ENCODE measurements at places on chromosomes 4 and X. TPM values are rescaled to one million over a fixed set of nuclear protein-coding genes. Genes with fewer than 3 reads are reported as not detected.

Gene MAGEE2
- not detected for total RNA-seq

Gene CABS1
- total RNA-seq, result not detected

Gene UGT2B17
- not detected for total RNA-seq

Gene GPAT3
- total RNA-seq, result 15.1 TPM

Gene NALF2
- 1.5 TPM for total RNA-seq

Gene PNMA6E
- total RNA-seq, result not detected

Gene SERTM2
- not detected for total RNA-seq

Gene BMP3
- 0.08 TPM for total RNA-seq

Gene UGT8
- total RNA-seq, result 2.1 TPM

Gene PNMA3
- total RNA-seq, result 0.41 TPM

DNA sequence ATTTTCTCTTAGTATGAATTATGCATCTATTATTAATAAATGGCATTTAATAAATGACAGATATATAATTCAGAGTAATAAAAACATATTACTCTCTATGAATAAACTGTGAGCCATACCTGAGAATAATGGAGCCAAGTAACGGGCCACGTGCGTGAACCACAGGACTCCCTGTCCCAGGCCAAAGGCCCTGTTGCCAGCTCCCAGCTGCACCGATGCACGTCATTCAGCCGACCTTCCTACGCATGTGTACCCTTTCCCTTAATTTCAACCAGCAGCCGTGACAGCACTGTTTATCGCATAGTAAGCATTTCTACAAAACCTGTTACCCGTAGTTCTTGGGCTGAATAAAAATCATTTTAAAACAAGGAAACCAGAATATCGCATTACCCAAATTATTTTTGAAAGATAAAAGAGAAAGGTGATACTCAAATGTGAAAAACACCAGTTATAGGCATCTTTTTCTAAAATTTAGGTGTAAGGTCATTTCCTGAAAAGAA, 827.2 kb upstream of the FRG1 start:
- no peak overlapping the region for H3K4me3 ChIP-seq
- no peaks in the 10 kb centered on the region for H3K4me1 ChIP-seq
- no peak overlapping the region for H3K27ac ChIP-seq
- DNase-seq, result no peak
- H3K27me3 ChIP-seq, result no peaks in the 10 kb centered on the region

DNA sequence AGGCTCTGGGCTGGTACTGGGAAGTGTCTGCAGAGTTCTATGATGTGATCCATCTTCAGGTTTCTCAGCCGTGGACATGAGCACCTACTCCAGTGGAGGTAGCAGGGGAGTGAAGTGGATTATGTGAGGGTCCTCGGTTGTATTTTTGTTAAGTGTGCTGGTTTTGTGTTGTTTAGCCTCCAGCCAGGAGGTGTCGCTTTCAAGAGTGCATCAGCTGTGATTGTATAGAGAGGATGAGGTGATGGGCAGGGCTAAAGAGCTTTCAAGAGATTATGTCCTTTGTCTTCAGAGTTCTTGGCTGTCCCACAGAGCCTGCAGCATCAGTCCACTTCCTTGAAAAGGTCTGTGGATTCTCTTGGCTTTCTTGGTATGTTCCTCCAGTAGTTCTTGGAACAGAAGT, 256.6 kb downstream of the STK32B start:
- H3K4me1 ChIP-seq, result no peaks in the 10 kb centered on the region
- H3K27ac ChIP-seq, result no peak overlapping the region
- H3K27me3 ChIP-seq, result no peaks in the 10 kb centered on the region
- no peaks in the 10 kb centered on the region for H3K36me3 ChIP-seq

- no peak overlapping the region for H3K27ac ChIP-seq
- no peak for DNase-seq
Observed at GRCh38 chr4:137427411-137427810, 104.9 kb downstream of the PCDH18 start.

GRCh38 chr4:85475631-85476233, 782 bp downstream of the ARHGAP24 start:
- H3K36me3 ChIP-seq, result no peaks in the 10 kb centered on the region
- no peaks in the 10 kb centered on the region for H3K27me3 ChIP-seq
- peaks cover 35% of the 10 kb centered on the region for H3K4me1 ChIP-seq
- no peak for DNase-seq
- H3K4me3 ChIP-seq, result peak overlapping the region; percentile 83

DNA sequence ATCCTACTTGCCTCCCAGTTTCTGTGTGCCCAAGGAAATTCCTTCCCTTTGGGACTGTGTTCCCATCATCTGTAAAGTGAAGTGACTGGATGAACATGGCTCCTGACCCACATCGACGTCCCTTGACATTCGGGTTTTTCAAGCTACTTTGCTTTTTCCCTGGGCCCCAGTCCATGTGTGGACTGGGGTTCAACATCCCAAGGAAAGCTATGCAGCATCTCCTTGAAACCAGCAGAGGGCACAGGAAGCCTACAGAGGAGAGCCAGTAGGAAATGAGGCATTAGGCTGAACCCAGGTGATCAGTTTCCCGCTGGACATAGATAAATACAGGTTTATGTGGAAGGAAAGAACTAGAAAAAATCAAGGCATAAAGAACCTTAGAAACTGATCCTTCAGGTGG, 145.1 kb upstream of the ARHGEF9 start:
- H3K27me3 ChIP-seq, result no peaks in the 10 kb centered on the region
- no peak overlapping the region for H3K27ac ChIP-seq
- no peak overlapping the region for H3K4me3 ChIP-seq
- no peaks in the 10 kb centered on the region for H3K36me3 ChIP-seq
- DNase-seq, result no peak

- H3K27me3 ChIP-seq, result no peaks in the 10 kb centered on the region
- DNase-seq, result no peak
- no peak overlapping the region for H3K27ac ChIP-seq
- H3K4me1 ChIP-seq, result no peaks in the 10 kb centered on the region
- H3K36me3 ChIP-seq, result no peaks in the 10 kb centered on the region
Observed at GRCh38 chr4:22573641-22574040, 57.8 kb upstream of the ADGRA3 start.

DNA sequence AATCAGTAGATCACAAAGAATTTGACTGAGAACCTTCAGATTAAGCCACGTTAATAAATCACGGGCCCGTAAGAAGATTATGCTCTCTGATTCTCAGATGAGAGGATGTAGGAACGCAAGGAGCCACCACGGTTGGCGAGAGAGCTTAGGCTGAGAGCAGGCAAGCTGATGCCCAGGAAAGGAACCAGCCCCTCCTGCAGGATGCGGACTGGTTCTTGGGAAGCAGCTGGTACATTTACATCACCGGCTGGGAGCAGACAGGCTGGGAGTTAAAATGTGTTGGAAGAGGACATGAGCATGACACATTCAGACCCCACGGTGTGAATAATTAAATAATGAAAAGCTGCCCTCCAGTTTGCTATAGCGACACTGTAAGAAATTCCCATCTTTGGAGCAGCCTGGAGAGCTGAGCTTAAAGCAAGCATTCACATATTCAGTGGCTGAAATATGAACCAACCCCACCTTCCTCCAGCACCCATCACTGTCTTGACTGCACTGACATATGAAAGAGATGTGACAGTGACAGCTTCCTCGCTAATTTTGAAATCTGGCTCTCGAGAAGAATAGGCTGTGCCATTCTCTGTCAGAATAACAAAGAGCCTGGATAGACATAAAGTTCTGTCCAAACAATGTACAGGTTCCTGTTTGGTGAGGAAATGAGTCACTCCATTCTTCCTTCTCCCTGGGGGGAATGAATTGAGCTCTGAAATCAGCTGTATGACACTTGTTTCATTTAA, 33.1 kb downstream of the LNX1 start:
- no peak overlapping the region for H3K27ac ChIP-seq
- H3K4me1 ChIP-seq, result no peaks in the 10 kb centered on the region
- H3K27me3 ChIP-seq, result no peaks in the 10 kb centered on the region
- no peak overlapping the region for H3K4me3 ChIP-seq
- H3K36me3 ChIP-seq, result no peaks in the 10 kb centered on the region

DNA sequence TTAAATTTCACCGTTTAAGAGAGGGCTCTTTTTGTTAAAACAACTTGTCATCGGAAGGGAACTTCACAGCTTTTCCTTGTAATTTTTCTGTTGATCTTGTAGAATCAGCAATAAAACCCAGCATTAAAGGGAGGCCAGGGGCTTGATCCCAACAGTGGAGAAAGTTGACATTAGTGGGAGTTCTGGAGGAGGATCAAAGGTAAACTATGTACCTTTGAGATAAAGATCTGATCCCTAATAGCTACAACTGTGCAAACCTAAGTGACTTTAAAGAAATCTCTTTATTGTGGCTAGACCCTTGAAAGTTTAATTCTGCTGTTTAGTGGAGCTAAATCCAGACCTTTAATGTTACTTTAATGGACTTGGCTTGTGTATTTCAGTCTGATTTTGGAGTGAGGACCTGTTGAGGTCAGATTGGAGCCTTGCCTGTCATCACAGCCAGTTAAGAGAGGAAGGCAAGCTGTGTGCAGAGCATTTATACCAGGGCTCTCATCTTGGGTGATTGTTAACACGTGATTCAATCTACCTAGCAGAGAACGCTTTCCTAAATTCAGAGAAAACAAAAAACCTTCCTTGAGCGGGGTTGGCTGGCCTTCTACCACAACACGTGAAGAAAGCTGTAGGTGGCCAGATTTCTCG, 1.7 kb downstream of the DOCK11 start:
- H3K4me3 ChIP-seq, result no peak overlapping the region
- H3K36me3 ChIP-seq, result no peaks in the 10 kb centered on the region
- no peak overlapping the region for H3K27ac ChIP-seq
- peaks cover 8% of the 10 kb centered on the region for H3K4me1 ChIP-seq
- DNase-seq, result no peak

GRCh38 chr4:160117686-160118085, 1014.8 kb downstream of the RAPGEF2 start:
- no peaks in the 10 kb centered on the region for H3K27me3 ChIP-seq
- H3K36me3 ChIP-seq, result no peaks in the 10 kb centered on the region
- H3K4me1 ChIP-seq, result no peaks in the 10 kb centered on the region
- no peak overlapping the region for H3K4me3 ChIP-seq
- no peak for DNase-seq

- H3K4me3 ChIP-seq, result no peak overlapping the region
- no peak overlapping the region for H3K27ac ChIP-seq
- H3K36me3 ChIP-seq, result no peaks in the 10 kb centered on the region
- H3K27me3 ChIP-seq, result no peaks in the 10 kb centered on the region
- peaks cover 3% of the 10 kb centered on the region for H3K4me1 ChIP-seq
Observed at GRCh38 chrX:136671006-136671610, 23.1 kb downstream of the CD40LG start.

GRCh38 chr4:8385106-8385505, 55.4 kb downstream of the ACOX3 start:
- H3K4me3 ChIP-seq, result no peak overlapping the region
- H3K4me1 ChIP-seq, result no peaks in the 10 kb centered on the region
- H3K27ac ChIP-seq, result no peak overlapping the region

- no peaks in the 10 kb centered on the region for H3K36me3 ChIP-seq
- H3K4me1 ChIP-seq, result no peaks in the 10 kb centered on the region
- no peaks in the 10 kb centered on the region for H3K27me3 ChIP-seq
- no peak for DNase-seq
- H3K4me3 ChIP-seq, result no peak overlapping the region
Observed at GRCh38 chr4:38531141-38531727, 132.8 kb upstream of the KLF3 start.

DNA sequence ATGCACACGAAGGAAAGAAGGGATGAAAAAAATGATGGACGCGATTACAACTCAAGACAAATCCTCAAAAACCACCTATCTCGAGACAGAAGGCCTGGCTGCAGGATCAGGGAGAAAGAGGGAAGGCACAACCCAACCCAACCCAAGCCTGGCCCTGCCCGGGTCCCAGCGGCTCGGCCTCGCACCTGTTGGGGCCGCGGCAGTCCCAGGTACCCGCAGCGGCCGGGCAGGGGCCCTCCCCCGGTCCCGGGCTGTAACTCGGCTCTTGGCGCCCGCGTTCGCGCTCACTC, 464 bp downstream of the RASGEF1B start:
- H3K4me1 ChIP-seq, result peaks cover 3% of the 10 kb centered on the region
- no peak for DNase-seq
- H3K27ac ChIP-seq, result no peak overlapping the region
- H3K36me3 ChIP-seq, result no peaks in the 10 kb centered on the region
- peaks cover 20% of the 10 kb centered on the region for H3K27me3 ChIP-seq
- H3K4me3 ChIP-seq, result peak overlapping the region; percentile 50

GRCh38 chr4:24425863-24426262, 158.5 kb downstream of the DHX15 start:
- H3K4me1 ChIP-seq, result no peaks in the 10 kb centered on the region
- DNase-seq, result no peak
- H3K27me3 ChIP-seq, result no peaks in the 10 kb centered on the region
- no peaks in the 10 kb centered on the region for H3K36me3 ChIP-seq

DNA sequence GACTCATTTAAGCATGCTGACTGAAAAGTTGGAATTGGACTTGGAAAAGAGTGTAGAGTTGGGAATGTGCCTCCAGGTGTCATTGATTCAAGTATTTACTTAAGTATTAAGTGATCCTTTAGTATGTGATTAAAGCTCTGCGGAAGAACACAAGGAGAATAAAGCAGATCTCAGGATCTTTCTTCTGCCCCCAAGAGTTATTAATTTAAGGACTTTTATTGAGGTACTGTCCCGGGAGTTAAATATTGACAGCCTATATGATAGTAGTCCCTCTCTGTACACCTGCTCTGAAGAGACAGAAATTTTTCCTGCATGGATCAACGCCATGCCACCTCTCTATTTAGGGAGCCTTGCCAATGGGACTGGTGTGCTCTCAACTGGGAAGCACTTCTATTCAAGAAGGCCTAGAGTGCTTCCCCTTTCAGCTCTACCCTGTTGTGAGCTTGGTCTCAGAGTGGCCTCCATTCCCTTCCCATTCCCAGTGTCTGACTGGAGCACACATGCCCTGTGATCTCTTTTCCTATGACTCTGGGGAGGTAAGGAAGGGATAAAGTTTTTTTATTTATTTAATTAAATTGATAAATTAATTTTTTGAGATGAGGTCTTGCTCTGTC, 75.9 kb downstream of the SHISA3 start:
- H3K27me3 ChIP-seq, result no peaks in the 10 kb centered on the region
- DNase-seq, result no peak
- H3K4me3 ChIP-seq, result no peak overlapping the region
- no peaks in the 10 kb centered on the region for H3K4me1 ChIP-seq
- no peak overlapping the region for H3K27ac ChIP-seq

DNA sequence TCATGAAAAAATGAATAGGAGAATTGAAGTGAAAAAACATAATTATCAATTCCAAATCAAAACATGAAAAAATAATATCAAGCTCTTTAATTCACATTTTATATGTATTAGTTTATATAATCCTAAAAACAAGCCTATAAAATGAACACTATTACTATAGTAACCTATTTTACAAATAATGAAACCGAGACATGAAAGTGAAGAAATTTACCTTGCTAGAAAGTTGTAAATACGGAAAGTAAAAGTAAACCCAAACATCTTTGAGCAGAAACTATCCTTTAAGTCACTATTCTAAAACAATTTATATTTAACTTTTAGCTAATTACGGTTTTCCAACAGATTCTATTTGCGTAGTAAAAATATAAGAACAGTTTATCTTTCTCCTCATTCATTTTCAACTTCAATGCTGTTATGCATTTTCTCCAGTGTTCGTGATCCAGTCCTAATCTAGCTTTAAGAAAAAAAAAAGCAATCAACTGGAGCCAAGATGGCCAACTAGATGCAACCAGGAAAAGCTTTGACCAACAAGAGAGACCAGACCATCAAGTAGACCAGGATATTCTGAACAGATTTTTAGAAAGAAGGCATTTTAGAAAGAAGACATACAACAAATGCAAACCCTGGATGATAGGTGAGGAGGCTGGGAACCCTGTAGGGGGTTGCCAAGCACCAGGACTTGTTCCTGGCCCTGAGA, 67.0 kb downstream of the DDX53 start:
- no peaks in the 10 kb centered on the region for H3K4me1 ChIP-seq
- H3K27me3 ChIP-seq, result no peaks in the 10 kb centered on the region
- DNase-seq, result no peak
- no peak overlapping the region for H3K4me3 ChIP-seq
- H3K36me3 ChIP-seq, result no peaks in the 10 kb centered on the region

Data from Panc1 (cell line).